ENCODE measurements at places on chromosomes 13 and 19.

GRCh38 chr13:59483501-59484145, 680.1 kb downstream of the DIAPH3 start:
- peak; percentile 7 for DNase-seq

DNA sequence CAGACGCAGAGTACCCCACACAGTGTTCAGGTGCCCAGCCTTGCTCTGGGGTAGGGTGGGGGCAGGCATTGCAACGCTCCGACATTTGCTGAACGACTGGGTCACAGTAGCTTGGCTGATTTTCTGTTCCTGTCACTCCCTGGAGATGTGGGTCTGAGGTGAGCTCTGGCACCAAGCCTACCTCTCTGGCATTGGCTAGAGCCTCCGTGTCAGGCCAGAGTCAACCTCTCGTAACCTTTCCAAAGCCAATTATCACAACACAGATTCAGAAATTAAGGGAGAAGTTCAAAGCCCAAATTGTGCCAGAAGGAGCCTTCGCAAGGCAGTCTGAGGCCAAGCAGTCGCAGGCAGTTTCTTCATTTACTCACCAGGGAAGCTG, 117.2 kb downstream of the IRS2 start:
- no peak for DNase-seq

DNA sequence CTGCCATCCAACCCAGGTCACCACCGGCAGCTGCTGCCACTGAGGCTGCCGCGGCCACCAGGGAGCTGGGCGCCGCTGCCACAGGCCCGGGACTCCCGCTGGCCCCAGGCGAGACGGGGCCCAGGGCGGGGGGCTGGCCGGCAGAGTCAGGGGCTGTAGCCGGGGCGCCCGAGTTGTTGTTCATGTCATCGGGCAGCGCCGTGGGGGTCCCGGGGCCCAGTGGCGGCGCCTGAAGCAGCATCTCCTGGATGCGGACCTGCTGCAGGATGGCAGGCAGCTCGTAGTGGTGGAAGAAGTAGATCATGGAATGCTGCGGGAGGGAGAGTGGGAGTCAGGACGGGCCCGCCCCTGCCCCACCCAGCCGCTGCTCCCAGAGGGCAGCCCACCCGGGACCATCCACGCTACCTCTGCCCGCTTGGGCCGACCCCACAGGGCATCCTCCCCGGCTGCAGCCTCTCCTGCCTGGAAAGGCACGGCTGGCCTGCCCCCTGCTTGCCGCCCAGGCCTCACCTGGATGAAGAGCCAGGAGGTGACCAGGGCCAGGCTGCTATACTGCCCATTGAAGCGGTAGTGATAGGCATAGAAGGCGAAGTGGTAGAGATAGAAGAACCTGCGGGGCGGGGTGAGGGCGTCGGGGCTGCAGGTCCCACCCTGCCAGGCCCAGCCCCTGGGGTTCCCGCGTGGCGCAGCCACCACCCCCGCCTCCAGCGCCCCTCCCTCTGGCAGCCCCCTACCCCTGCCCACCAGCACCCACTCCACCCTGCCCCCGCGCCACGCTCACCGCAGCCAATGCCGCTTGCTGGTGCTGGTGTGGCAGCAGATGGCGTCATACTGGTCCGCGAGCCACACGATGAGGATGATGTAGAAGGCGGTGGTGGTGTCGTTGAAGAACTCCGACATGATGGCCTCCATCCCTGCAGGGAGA, 10.1 kb downstream of the TMEM259 start:
- no peak for DNase-seq

DNA sequence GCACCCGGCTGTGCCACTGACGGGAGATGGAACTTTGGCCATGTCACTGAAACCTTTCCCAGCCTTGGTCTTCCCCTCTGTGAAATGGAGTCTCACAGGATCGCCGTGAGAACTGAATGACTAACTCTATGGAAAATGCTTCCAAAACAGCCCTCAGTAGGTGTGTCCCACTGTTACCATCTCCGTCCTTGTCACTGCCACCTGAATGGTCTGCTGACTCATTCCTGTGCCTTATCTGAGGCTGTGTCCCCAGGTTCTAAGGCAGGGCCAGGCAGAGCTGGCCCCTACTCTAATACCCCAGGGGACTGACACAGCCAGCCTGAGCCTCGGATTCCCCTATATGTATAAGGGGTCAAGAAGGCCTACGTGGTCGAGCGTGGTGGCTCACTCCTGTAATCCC, 4.5 kb downstream of the CDC37 start:
- no peak for DNase-seq

GRCh38 chr13:28318496-28318895, 176.4 kb downstream of the FLT1 start:
- no peak for DNase-seq

DNA sequence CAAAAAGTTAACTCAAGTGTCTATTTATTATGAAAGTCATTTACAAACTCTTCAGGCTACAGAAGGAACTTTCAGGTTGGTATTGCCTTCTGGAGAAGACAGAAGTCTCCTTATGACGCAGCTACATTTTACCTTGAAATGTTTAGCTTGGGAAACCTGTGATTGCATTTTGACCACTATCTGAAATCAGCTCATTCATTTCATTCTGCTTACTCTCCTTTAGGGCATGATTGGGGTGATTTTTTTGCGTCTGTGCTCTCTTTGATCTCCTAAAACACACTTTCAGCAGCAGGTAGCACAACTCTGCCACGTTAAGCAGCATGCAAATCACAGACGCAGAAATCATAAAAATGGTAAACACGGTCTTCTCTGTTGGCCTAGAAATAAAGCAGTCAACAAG, 9.6 kb downstream of the GJB6 start:
- no peak for DNase-seq

DNA sequence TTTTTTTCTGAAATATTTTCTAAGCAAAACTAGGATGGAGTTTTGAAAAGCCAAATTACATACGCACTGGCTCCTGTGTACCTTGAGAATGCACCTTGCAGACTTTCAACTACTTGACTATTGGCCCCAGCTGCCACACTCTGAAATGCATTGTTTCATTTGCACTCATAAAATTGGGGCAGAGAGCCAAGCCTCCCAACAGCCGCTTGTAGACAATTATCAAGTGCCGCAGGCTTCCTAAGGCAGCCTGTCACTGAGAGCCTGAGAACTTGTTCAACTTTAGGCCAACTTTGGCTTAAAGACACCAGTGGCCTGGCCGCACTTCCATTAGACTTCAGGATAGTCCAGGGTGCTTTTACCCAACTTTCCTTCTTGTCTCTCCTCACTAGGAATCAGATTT, 115.7 kb upstream of the STARD13 start:
- DNase-seq, result no peak
